Activated CD4-positive, alpha-beta memory T cell treated with anti-CD3 and anti-CD28 coated beads for 36 hours (primary cell): ENCODE measurements at places on chromosomes 1 and 21.

GRCh38 chr1:16978567-16979474 is 1.6 kb downstream of the MFAP2 start:
- no peak for DNase-seq

GRCh38 chr1:20143318-20143717 is 4.2 kb downstream of the PLA2G2F start:
- no peak for DNase-seq

DNA sequence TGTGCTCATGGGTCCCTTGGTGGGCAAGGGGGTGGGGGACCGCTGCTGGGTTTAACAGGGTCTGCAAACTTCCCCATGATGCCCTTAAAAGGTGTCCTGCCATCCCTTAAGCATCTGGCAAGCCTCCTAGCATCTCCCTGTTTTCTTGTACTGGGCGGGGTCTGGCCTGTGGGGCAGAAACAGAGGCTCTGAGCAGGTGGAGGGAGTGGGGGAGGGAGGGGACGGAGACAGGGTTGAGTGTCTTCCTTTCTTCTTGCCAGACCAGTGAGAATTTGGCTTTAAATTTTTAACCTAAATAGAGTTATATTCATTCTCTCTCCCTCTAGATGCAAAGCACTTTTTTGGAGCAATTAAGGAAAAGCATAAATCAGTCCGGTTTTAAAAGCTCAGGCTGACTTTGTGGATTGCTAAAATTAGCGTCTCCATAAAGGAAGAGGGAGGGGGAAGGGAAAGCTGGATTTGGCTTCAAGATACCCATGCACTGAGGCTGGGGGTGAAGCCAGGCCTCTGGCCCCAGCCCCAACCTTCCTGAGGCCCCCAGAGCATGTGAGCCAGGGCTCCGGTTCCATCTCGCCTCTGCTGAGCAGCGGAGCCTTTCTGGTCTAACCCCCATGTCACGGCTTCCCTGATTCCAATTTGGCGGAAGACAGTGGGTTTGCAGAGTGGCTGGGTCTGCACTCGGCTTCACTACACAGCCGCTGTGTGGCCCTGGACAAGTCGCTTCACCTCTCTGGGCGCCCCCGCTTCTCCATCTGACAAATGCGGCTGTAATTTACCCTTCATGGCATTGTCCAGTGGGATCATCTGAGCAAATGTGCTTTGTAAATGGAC is 25.3 kb downstream of the IGSF21 start:
- DNase-seq, result no peak

DNA sequence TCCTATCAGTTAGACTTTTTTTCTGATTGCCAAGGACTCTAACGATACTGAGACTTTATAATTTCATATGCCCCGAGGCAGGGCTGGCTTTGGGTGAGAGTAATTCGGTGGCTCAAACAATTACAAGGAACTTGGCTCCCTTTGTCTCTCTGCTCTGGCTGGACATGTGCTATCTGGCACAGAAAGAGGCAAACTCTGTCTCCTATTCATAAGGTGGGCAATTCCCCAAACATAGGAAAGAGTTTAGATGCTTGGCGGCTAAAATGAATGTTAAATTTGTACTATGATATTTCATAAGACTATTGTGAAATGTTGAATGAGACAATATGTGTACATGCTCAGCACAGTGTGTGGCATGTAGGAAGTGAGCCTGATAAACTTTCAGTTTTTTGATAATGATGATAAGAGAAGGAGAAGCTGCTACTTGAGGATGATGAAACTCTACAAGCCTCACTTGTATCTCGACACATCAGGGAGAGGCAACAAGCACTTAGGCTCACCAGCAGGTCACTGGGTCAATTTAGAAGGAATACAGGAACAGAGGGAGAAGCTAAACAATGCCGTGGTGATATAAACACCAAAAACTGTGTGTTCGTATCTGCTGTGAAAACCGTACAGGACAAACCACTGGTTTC is 12.6 kb upstream of the NTPCR start:
- no peak for DNase-seq

DNA sequence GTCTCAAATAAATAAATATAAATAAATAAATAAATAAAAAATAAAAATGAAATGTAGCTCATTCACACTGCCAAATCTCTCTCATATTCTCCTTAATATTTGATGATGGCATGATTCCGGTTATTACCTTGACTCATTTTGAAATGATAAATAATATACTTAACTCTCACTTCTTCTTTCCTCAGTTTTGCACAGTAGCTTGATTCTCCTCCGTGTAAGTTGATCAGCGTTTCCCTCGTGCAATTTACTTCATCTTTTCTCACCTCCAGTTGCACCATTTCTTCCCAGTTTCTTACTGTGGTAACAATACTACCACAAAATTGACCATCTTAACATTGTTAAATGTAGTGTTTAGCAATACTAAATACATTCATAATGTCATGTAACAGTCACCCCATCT is 111.6 kb downstream of the RIPK4 start:
- no peak for DNase-seq

DNA sequence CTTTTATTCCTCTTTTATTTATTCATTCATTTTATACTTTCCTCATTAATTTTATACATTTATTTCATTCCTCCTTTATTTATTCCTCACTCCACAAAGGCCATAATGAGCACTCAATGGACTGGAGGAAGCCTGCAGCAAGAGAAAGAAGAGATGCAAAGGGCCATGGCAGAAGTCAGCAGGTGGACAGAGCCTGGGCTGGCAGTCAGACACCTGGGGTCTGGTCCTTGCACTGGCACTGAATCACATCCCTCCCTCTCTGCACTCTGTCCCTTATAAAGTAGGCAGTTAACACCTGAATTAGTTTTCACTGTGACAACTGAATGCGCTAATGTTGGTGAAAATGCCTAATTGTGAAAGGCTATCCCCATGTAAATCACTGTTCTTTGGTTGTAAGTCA is 38.6 kb downstream of the FAM78B start:
- no peak for DNase-seq

- DNase-seq, result peak; percentile 28
Measured at GRCh38 chr21:26845066-26845758, at the start of gene ADAMTS1. Gene ADAMTS1 (minus strand): TSS chr21:26845409. CDS start chr21:26844954, 455 bp downstream.

GRCh38 chr1:12436817-12437599 is 181.0 kb downstream of the DHRS3 start:
- peak; percentile 61 for DNase-seq

GRCh38 chr1:167714098-167714438 is 7.7 kb upstream of the MPZL1 start:
- DNase-seq, result no peak
